ENCODE measurements at places on chromosomes 4 and X.

DNA sequence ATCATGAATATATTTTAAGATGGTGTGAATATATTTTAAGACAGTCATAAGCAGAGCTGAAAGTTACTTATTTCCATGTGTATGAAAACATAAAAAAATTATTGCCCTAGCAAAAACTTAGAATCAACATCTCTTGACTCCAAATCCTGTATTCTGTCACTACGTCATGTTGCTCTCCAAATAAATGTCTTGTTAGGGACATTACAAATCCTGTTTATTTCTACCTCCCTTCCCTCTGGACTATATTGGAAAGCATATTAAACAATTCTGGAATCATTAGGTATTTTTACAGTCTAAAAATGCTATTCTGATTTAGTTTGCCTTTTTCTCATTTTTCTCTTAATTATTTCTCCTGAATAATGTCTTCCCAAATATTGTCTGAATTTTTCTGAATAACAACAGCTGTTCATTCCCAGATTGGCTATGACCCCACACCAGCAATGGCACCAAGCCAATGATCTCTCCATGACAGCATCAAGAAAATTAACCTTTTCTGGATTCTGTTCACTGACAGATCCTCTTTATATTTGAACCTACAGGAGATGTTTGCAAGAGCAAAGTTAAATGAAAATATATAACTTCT is 523.1 kb downstream of the IQCM start:
- DNase-seq = no peak

GRCh38 chr4:164012396-164013027 is 518.0 kb downstream of the TMA16 start:
- no peak for DNase-seq

DNA sequence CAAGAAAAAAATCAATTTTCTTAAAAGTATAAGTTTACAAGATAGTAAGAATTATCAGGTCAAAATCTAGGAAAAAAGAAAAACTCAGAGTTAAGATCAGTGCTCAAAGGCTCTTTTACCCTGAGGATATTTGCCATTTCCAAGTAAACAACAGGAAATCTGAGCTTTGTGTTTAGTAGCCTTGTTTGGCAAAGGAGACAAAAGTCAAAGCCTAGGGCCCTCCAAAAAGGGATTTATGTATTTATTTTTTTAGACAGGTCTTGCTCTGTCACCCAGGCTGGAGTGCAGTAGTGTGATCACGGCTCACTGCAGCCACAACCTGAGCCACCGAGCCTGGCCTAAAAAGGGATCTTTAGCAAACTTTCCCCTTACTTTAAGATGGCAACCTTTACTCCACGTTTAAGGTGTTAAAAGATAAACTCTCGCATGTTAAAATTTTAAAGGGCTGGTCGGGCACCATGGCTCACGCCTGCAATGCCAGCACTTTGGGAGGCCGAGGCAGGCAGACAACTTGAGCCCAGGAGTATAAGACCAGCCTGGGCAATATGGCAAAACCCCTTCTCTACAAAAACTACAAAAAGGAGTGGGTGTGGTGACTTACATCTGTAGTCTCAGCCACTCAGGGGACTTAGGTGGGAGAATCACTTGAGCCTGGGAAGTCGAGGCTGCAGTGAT is 21.3 kb upstream of the OPHN1 start:
- DNase-seq = no peak

- DNase-seq = no peak
Observed at GRCh38 chrX:42028109-42028508, 104.8 kb upstream of the CASK start.

DNA sequence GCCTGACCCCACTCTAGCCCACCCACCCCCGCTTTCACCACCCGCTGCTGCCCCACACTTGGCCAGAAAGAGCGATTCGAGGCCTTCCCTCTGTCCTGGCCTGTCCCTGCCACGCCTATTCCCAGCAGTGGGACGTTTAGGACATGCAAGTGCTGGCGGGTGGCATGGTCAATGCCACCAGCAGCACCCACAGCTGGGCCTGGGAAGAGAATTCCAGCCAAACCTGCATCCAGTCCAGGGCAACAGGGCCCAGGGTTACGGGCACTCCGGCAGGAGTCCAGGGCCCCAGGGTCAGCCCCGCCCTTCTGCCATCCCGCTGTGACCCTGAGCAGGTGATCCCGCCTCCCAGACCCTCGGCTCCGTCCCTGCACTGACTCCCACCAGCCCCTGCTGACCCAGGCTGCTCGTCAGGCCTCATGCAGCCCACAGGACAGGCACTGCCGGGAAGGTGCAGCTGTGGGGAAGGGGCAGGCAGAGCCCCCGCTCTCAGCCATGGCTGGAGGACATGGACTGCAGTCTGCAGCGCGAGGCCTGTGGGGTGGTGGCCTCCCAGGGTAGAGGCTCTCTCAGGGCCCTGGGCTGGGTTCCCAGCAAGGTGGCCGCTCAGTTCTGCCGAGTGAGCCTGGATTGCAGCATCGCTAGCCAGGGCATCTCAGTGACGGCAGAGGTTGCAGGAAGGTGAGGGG is 6.8 kb upstream of the HTRA3 start:
- DNase-seq = no peak

DNA sequence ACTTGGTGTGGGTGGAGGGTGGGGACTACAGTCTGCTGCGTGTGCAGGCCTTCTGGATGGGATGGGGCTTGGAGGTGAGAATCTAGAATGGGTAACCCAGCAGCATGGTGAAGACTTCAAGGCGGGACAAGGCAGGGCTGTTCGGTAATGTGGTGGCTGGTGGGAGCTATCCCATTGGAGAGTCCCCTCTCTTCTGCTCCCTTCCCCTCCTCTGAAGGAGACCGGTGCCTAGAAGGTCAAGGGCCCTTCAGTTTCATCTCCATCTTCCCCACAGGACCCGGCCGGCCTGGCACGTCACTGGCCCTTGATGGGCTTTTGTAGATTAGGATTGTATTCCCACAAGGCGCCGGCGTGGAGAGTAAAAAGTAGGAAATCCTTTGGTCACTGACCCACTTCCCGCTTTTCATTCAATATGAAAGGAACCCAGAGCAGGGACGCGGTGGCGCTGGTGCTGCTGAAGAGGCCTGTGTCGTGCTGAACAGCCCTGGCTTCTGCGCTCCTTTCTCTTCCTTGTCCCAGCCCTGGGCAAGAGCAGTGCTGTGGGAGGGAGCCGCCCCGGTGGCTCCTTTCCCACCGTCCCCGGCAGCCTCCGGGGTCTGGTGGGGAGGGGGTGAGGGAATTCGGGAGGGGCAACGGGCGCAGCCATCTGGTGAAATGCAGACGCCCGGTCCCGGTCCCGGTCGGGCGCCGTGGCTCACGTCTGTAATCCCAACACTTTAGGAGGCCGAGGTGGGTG is 7.3 kb upstream of the HMGB3 start:
- no peak for DNase-seq

- DNase-seq = no peak
Observed at GRCh38 chrX:65997978-65998717, 41.7 kb downstream of the VSIG4 start.

GRCh38 chrX:3690140-3690539 is 23.3 kb downstream of the PRKX start:
- no peak for DNase-seq

GRCh38 chrX:79080141-79080540 is 64.3 kb upstream of the GPR174 start:
- no peak for DNase-seq

DNA sequence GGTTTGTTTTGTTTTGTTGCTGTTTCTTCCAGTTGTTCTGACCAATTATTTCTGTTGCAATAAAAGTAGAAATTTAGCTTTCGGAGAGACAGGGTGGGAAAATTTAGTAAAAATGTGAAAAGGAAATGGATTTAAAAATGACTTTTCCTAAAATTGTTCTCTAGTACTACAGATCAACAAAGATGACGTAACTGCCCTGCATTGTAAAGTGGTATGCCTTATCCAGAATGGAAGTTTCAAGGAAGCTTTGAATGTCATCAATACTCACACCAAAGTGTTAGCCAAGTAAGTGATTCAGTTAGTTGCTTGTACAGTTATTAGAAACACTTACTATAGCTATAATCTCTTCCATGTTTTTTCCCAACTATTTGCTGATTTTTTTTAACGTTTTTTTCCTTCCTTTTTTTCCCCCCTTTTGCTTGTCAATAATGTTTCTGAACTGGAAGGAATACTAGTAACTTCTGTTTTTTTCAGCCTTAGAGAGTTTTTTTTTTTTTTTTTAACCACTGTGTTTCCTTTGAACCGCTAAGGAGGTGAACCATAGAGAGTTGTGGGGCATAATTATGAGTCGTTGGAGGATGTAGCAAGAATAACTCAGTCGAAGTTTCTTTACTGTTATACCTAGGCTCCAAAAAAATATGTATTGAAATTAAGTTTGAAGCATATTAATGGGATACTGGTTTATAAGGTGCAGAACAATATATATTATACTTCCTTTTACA is 2.2 kb downstream of the SRP72 start:
- no peak for DNase-seq

DNA sequence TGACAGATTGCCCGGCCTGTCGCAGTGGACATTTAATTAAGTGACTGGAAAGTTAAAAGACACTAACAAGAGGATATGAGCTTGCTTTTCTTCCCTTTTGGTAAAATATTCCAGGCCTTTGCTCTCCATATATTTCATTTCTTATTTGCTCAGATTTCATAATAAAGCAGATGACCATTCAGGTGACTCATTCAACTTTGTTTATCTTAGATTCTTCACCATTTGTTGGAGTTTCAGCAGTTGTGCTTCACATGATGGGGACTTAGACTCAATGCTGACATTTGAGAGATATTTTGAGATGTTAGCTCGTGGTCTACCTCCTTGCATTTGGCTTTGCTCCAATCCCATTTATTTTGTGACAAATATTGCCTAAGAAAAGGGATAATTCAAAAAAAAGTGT is 312.2 kb downstream of the ARHGAP24 start:
- DNase-seq = no peak

GRCh38 chrX:146604196-146604595 is 205.4 kb upstream of the CXorf51B start:
- DNase-seq = no peak

GRCh38 chrX:46856483-46856882 is 19.6 kb downstream of the RP2 start:
- DNase-seq = no peak

- DNase-seq = no peak
Observed at GRCh38 chrX:121903961-121904360, 856.6 kb downstream of the GLUD2 start.

- no peak for DNase-seq
Observed at GRCh38 chrX:151762802-151763201, 28.3 kb downstream of the CNGA2 start.

DNA sequence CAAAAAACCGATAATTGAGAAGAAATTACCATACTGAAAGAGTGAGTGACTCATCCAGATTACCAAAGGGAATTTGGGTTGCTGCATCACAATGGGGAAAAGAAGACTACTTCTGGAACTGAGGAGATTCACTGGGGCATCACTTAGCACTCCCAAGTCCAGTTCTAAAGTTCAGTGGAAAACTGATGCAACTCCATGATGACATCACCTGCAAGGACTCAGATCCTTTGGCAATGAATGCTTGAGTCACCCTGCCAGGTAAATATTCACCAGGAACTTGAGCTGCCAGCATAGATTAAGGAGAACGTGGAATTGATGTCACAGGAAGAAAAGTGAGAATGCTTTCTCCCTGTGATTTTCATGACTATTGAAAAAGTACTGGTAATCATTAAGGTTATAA is 32.0 kb upstream of the SMIM10L2A start:
- no peak for DNase-seq

DNA sequence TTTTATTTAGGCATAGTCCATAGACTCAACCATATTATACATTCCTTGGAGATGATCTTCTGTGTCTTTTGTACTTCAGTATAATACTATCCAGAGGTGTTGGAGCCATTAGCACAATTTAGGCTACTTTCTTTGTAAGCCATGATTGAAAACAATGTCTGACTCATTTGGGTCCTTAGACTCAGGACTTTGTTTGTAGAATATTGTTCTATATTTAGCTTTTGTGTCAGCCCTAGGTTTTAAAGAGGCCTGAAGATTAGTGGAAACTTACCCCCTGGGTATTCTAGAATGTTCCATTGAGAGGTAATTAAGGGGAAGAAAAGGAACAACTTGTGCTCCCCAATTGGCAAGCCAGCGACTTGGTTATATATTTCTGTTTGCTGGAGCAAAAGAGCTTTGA is 145.2 kb upstream of the SCML1 start:
- no peak for DNase-seq

DNA sequence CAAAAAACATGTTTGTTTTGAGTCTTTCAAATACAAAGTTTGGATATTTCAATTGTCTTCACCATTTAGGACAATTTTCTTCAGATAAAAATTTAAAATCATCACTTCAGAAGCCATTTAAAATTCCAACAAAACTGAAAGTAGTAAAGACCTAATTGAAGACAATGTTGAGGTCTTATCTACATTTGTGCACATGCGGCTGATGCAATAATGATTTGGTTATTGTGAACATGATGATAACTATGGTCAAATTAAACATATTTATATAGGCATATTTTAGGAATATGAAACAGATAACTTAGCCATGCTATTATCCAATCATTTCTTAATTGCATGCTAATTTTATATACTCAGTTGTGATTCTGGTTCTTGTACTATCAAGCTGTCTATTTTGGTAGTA is 407.5 kb downstream of the GALNTL6 start:
- DNase-seq = no peak

- no peak for DNase-seq
Observed at GRCh38 chr4:46503739-46504138, 113.8 kb upstream of the GABRA2 start.

DNA sequence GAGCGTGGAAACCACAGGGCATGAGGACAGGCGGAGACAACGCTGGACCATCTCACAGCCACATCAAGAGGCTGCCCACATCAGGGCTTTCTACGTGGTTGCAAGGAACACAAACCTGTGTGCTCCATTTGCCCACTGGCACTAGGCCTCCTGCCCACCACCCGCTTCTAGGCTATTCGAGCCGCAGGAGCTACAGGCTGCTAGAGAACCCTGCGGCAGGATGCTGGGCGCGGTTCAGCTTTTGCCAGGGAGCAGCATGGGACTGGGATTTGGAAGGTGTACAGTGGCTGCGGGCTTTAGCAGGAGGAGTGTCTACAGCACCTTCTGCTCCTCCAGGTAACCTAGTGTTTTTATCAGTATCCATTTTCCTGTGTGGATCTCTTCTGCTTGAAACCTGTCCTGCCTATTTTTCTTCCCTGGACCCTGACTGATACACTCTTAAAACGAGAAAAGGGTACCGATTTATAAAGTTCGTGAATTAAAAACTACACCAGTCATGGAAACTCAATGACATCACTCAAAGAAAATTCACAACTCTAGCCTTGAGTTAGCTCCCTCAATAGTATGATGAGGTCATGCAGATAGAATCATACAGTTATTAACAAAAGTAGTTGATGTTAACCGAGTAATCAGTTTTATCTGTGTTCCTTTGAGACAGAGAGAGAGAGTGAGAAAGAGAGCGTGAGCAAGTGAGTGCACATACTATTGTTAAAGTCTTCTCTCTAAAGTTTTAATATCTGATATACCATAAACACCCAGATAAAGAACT is 12.8 kb downstream of the NOP14 start:
- DNase-seq = no peak

DNA sequence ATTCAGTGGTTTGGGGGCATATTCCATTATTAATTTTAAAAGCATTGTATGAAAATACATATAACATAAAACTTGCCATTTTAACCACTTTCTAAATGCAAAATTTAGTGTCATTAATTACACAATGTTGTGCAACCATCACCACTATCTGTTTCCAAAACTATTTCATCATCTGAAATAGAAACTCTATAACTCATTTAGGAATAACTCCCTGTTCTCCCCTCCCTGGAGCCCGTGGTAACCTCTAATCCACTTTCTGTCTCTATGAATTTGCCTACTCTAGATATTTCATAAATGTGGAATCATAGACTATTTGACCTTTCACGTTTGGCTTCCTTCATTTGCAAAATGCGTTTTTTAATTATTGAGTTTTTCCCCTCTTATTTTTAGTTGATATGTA is 101.4 kb upstream of the GPC4 start:
- DNase-seq = no peak
